ENCODE measurements at places on chromosomes 6 and 20.

- peak; percentile 43 for DNase-seq
Observed at GRCh38 chr6:135451617-135452190, 45.8 kb downstream of the AHI1 start.

DNA sequence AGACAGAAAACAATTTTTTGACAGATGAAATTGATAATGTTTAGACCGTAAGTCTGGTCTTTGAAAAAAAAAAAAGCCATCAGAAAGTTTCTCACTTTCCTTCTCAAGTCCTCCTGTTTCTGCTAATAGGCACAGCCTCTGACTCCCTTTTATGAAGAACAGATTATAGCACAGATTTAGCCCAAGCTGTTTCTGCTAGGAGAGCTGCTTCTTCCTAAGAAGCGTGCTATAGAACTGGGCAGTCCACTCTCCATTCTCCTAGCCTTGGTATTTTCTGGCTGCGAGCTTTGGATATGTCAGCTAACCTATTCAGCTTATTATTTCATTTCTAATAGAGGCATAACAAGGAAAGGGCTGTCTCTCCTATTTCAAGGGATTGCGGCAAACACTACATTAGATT, 112.5 kb downstream of the SGK1 start:
- DNase-seq = no peak

DNA sequence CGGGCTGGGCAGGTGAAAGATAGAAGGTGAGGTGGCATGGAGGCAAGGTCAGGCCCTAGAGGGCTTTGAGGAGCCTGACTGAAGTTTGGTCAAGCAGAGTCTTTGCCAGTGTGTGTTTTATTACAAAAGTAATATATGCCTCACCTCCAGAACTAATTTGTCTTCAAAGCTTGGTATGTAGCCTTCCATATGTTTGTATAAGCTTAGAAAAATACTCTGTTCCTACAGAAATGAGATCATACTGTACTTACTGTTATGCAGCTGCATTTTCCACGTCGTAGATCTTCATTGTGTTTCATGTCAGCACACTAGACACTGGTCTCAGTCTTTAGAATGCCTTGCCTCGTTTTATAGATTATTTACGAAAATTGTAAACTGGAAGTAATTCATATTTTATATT, 61.8 kb downstream of the ANKS1A start:
- peak; percentile 35 for DNase-seq

DNA sequence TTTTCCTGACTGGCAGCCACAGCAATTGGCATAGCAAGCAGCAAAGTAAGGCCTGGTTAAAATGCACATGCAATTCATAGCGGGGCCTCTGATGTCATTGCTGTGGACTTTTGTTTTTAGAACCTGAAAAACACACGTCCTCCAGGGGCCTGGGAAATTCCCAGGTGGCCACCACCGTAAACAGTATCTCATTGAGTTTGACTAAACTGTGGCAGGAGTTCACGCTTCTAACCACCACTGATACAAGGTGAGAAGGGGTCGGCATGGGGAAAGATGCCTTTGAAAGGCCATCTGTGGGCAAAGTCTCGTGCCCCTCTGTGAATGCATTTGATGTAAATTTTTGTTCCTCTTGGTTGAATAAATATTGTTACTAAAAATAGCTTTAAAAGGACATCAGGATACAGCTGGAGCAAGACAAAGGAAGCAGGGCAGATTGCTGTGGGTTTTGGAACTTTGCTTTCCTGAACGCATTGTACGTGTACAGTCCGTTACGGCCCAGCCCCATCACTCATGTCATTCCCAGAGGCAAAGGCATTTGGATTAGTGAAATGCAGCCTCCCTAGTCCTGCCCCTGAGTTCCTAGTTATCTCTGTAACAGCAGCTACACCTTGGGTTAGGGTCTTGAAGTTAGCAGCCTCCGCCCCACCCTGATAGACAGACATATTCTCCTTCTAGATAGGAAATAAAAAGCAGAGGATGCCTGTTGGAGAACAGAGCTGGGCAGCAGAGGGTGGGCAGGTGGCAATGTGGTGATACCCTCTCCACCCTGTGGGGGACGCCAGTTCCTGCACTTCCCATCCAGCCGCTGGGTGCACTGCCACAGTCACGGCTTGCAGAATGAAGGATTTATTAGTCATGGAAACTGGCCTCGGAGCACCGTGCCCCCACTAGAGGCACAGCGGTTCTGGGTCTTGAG, 80.3 kb downstream of the ZDHHC14 start:
- peak; percentile 57 for DNase-seq

GRCh38 chr6:15375638-15376290, 129.9 kb downstream of the JARID2 start:
- no peak for DNase-seq

GRCh38 chr20:2626853-2627541, 25.4 kb upstream of the NOP56 start:
- DNase-seq = peak; percentile 76

DNA sequence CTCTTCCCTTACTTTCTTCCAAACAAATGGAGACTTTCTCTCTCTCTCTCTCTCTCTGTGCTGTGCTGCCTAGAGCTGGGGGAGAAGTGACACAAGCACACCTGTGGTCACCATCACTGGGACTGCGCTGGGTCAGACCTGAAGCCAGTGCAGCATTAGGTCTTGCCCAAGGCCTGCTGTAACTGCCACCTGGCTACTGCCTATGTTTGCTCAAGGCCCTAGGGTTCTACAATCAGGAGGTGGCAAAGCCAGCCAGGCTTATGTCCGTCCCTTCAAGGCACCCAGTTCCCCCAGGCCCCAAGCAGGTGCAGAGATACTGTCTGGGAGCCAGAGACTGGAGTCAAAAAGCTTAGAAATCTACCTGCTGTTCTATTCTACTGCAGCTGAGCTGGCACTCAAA, 49.4 kb upstream of the TOP1 start:
- DNase-seq = no peak

GRCh38 chr6:21626756-21627155, 33.2 kb downstream of the SOX4 start:
- no peak for DNase-seq

GRCh38 chr20:38094373-38094891, 60.9 kb downstream of the RPRD1B start:
- peak; percentile 82 for DNase-seq

- DNase-seq = no peak
Observed at GRCh38 chr6:54014440-54014839, 96.8 kb upstream of the MLIP start.

- DNase-seq = no peak
Observed at GRCh38 chr20:50282592-50283241, 92.1 kb downstream of the CEBPB start.

DNA sequence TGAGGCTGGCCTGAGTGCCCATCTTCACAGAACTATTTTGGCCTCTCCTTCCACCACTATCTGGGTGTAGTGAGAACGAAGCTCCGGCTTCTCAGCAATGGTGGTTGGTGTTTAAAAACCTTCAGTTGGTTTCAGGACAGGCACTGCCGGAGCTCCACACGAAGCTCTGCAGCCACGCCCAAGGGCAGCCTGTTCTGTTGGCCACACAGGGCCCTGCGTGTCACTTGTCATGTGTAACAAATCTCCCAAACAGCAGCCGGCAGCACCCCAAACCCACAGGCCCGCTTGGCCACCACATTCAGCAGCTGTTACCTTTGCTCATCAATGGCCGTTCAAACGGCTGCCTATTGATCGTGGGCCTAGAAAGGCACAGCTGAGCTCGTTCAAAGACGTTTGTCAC, 97.5 kb downstream of the ERMARD start:
- DNase-seq = no peak

DNA sequence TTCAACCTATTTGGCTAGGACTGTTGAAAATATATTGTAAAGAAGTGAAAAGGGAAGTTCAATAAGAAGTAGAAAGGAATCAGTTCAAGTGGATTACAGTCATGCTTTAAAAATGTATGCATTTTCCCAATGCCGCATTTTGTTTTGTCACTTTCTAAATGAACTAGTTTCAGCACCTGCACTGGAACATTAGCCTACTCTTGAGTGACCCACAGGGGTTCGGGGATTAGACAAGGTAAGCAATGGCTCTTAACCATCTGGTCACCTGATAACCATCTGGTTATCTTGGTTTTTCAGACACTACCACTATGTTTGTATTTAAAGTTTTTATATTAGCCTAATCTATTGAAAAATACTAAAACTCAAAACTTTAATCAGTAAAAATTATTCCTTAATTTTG, 97.6 kb downstream of the CD164 start:
- no peak for DNase-seq

GRCh38 chr6:140398076-140398475, 1023.6 kb upstream of the CITED2 start:
- DNase-seq = no peak

DNA sequence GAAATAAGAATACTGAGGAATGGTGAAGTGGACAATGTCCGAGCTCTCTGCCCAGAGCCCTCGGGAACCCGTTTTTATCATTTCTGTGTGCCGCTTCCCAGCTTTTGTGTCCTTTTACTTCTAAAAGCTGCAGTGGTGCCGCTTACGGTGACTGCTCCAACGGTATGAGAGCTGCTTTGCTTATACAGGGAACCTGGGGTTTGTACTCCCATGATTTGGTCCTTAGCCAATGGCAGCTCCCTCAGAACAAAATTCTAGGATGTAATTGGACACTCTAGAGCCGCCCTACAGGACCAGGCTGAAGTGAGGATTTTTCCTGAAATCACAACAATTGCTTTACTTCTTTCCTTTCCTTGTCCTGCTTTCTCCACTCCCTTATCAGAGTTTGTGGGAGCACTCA, 24.2 kb upstream of the PCSK2 start:
- DNase-seq = no peak

GRCh38 chr6:12324099-12324498, 33.9 kb downstream of the EDN1 start:
- peak; percentile 78 for DNase-seq

- DNase-seq = peak; percentile 92
Observed at GRCh38 chr20:38434770-38435554, at the start of gene SNHG17. Gene SNHG17 (minus strand): TSS chr20:38435328.

- no peak for DNase-seq
Observed at GRCh38 chr20:38294076-38294591, 9.8 kb upstream of the BPI start.

DNA sequence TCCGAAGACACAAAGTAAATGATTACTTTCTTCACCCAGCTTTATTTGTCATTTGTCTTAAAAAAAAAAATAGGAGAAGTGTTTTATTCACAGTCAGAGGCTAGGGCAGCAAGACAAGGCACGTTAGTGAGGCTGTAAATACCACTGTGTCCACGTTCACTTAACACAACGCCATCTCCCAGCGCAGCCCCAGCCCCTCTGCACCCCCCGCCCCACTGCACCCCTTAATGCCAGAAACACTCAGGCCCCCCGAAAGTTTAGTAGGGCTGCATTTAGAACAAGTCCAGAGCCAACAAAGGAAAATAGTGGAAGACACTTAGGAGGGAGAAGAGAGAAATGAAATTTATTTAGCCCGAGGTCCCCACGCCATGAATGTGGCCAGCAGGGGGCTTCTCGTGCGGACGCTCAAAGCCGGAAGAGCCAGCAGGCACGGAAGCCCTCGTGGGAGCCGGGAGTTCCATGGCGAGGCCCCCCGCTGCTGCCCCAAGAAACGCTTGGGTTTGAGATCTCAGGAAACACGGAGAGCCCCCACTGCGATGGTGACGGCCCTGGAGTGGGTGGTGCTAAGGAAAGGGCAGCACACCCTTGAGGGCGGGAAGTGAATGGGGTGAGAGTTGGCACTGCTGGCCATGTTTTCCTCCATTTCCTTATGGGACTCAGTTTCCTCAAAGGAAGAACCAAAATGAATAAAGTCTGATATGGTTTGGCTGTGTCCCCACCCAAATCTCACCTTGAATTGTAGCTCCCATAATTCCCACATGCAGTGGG, 50.2 kb downstream of the IYD start:
- DNase-seq = peak; percentile 73

DNA sequence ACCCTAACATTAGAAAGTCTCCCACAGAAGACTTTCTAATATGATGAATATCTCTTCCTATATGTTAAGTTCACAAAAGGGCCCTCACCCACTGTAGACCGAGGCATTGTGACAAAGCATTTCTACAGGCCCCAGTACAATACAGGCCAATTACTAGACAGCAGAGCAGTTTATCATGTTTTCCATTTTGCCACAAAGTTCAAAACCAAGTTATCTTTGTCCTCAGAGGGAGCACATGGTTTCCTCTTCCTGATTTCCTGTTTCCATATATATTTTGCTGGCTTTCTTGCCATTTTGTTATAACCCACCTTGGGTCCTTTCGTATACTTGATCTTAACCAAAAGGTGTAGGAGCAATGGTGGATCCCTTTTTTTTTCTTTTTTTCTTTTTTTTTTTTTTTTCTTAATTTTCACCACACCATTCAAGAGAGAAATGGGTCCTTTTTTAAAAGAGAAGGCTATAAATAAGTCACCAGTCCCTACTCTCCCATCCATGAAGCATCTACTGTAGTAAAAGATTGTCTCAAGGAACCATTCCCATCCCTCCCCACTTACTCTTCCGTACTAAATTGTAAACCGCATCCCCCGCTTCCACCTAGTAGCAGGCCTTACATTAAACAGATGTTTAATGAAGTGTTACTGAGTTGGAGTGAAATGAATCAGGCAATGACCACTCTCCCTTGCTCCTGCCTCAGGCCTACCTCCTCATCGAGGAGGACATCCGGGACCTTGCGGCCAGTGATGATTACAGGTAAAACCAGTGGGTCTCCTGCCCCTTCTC, 2.1 kb upstream of the UBE2C start:
- no peak for DNase-seq

- DNase-seq = no peak
Observed at GRCh38 chr6:87690441-87690840, 11.6 kb downstream of the AKIRIN2 start.

DNA sequence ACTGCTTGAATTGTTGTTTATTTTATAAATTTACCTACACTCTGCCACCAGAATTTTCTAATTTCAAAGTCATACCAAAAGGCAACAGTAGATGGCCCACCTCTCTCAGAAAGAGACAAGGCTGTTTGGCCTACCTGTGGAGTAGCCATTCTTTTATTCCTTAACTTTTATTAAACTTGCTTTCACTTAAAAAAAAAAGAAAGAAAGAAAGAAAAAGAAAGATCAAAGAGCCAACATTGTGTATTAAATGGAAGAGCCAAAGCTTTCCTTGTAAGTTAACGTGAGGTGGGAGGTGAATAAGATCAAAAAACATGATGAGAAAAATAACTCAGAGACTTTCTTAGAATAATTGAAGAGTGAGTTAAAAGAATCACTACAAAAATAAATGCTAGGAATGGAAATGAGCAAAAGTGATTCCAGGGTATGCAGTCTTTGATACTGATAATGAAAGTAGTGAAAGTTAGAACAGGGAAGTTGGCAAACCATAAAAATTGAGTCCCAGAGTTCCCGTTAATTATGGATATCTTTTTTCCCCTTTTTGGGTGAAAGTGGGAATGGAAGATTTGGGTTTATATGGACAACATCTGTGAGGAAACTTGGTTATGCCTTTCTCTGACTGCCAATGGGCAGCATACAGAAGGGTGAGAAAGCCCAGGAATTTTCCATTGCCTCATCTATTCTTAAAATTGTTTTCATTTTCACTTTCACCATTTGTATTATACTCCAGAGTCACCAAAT, 35.9 kb upstream of the MYB start:
- peak; percentile 41 for DNase-seq

- no peak for DNase-seq
Observed at GRCh38 chr20:44357020-44357419, 1.5 kb downstream of the HNF4A start.

GRCh38 chr20:58519940-58520712, 4.9 kb upstream of the APCDD1L start:
- no peak for DNase-seq
